Naive thymus-derived CD8-positive, alpha-beta T cell (primary cell): ENCODE measurements at places on chromosomes 12 and 14. TPM values are rescaled to one million over a fixed set of nuclear protein-coding genes. Genes with fewer than 3 reads are reported as not detected.

GPRC5D gene
- not detected for total RNA-seq

DHRS4 gene
- total RNA-seq: 15.2 TPM

KRT73 gene
- total RNA-seq: 10.0 TPM

SSPN gene
- not detected for total RNA-seq

IL23A gene
- 35.3 TPM for total RNA-seq

AGAP2 gene
- 54.4 TPM for total RNA-seq

PPP1R12A gene
- 123 TPM for total RNA-seq

CDC42BPB gene
- total RNA-seq: 6.3 TPM

SIX6 gene
- total RNA-seq: not detected

RNASE1 gene
- 10.3 TPM for total RNA-seq

CARMIL3 gene
- total RNA-seq: 0.16 TPM

FMNL3 gene
- total RNA-seq: 34.4 TPM

INSM2 gene
- not detected for total RNA-seq

ADAM21 gene
- not detected for total RNA-seq

C3AR1 gene
- total RNA-seq: 2.0 TPM

RFX4 gene
- not detected for total RNA-seq

PPM1H gene
- total RNA-seq: not detected

PFKM gene
- 16.1 TPM for total RNA-seq

ARHGDIB gene
- total RNA-seq: 937 TPM

ABCC9 gene
- not detected for total RNA-seq

DPPA3 gene
- not detected for total RNA-seq

TPH2 gene
- total RNA-seq: not detected

SERPINA9 gene
- not detected for total RNA-seq

CATSPERB gene
- total RNA-seq: 4.6 TPM

TDRD9 gene
- total RNA-seq: 1.1 TPM

ALDH2 gene
- total RNA-seq: 3.1 TPM

NTF3 gene
- not detected for total RNA-seq

TROAP gene
- total RNA-seq: 0.62 TPM

DBX2 gene
- total RNA-seq: not detected

RNASE3 gene
- total RNA-seq: not detected

ZNF605 gene
- 18.6 TPM for total RNA-seq

CCDC197 gene
- total RNA-seq: not detected

CD4 gene
- 1.5 TPM for total RNA-seq

ZDHHC22 gene
- not detected for total RNA-seq

GLIPR1L1 gene
- not detected for total RNA-seq

KSR2 gene
- not detected for total RNA-seq

KLRC2 gene
- total RNA-seq: 3.6 TPM
